ENCODE measurements at places on chromosomes 12 and 14.

DNA sequence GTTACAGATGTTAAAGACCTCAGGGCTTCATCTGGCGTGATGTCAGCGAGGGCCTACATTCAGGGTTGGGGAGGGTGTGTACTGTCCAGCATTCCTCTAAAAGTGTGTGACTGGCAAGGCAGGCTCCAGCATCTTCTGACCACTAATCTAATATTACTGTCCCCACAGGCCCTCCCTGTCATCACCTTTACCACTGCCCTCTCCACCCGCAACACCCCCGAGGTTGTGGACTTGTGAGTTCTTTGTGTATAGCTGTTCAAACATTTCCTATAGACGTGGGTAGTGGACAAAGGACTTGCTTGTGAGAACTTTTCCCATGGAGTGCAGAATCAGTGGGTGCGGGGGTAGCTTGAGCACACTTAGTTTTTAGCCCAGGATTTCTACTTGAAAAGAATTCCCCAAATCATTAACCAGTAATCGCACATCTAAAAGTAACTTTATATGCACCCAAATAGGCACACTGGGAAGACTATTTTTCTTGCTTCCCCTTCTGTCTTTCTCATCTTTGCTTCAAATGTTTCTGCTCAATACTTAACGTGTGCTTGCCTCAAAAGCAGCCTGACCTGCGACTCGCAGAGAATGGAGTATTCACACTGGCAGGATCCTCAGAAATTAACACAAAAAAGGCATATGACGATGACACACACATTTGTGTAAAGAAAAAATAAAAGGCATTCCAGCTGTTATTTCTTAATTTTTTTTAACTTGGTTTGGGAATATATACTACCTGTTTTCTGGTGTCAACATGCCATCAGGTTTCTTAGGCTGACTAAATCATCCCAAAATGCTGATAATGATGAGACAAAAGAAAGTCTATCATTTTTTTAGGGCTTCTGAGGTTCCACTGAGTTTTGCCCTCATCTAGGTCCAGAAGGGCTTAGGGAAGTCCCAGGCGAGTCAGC is 158.4 kb upstream of the HIF1A start:
- no peak for DNase-seq

DNA sequence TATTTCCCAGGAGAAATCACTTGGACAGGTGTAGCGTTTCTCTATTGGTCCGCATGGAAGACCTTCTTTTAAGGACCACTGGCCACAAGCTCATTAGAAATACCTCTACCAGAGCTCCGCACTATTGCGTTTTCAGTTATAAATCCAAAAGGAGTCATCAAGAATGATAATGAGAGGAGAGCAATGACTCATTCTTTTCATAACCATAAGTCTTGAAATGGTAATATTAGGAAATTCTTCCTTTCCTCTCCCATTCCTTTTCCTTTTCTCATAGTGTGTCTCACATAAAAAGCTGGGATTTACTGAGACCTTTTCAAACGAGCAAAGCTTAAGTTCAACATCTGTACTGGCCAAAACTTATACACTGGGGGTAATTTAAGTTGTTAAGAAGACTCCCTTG is 215.7 kb downstream of the CPNE8 start:
- no peak for DNase-seq

DNA sequence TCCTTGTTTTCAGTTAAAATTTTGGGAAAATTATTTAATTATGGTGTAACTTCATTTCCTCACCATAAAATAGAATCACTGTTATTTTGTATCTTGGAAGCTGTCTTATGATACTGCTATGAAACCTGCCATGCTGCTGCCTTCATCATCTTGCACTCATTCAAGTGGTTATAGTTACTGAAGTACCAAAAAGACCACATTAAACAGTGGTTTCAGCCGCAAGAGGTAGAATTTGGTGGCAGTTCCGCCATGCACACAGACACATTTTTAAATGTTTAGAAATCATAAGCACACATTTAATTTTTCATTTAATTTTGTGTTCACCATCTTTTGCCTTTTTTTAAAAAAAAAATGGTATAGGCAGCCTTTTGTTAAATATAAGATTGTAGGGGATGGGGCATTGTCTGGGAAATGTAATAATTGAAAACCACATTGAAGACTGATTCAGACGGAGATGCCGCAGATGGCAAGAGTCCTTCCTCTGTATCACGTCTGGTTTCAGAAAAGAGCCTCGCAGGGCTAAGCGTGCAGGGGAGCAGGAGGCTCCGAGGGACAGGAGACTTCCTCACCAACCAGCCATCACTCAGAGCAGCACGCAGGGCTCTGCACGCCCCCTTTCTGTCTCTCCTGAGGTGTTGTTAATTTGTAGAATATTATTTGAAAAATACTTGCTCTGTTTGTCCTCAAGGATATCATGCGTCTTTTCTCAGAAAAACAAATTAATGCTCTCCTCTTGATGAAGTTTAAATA is 115.2 kb upstream of the PELI2 start:
- DNase-seq = no peak

GRCh38 chr12:58745348-58746125 is 174.8 kb downstream of the LRIG3 start:
- DNase-seq = no peak

DNA sequence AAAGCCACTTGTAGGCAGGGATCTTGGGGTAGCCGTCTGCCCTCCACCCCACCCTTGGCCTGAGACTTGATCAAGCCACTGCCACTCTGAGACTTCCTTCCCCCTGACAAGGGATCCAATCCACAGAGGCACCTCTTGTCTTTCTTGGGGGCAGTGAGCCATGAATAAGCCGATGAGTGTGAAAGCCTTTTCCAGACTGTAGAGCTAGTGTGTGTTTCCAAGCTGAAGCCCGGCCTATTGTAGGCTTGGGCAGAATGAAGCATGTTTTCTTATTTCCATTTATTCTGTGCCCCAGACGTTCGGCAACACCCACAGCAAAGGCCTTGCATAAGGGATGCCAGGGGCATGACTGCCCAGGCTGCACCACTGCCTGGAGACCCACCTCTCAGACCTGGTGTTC is 991.6 kb downstream of the BCL11B start:
- no peak for DNase-seq

DNA sequence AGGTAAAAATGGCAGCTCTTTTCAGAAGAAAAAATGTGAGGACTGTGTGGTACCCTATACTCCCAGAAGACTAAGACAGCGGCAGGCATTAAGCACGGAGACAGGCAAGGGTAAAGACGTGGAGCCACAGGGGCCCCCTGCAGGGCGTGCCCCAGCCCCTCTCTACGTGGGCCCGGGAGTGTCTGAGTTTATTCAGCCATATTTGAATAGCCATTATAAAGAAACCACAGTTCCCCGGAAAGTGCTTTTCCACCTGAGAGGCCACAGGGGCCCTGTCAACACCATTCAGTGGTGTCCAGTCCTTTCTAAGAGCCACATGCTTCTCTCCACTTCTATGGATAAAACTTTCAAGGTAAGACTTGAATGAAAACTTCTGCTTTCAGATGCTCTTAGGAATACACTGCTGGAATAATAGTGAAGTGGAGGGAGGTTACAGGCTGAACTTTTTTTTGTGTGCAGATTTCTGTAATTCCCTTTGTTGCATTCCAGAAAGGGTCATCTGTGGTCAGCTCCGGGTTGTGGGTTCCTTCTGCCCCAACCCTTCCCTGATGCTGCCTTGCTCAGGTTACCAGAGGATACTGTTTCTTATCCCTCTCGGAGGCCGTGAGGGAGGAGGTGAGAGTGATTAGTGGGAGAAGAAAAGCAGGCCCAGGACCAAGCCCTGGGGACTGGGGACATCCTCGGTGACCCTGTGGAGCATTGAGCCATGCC is 58.4 kb downstream of the SLC25A47 start:
- no peak for DNase-seq

- no peak for DNase-seq
These were observed 50.7 kb downstream of the ZC3H14 start for GRCh38 chr14:88613552-88614010.

DNA sequence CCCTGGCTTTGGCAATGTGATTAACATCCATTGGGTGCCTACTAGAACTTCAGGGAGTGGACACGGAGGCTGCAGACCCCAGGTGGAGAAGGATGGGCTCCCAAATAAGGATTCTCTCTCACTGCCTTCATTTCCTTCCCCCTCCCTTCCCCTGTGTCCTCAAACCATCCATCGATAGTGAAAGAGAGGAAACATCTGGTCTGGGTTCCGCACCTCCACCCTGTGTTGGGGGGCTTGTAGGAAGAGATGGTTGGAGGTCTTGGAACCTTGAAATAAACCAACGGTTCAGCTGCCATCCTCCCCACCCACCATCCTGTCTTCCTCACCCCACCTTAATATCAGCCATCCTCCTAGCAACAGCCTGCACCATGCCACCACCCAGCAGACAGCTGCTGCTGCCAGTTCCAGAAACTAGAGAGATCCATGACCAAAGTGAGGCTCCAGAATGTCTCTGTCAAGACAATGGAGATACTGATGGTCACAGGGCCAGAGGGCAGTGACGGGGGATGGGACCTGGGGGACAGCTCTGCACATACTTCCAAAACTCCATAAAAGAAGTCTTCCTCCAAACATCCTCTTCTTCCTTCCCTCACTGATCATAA is 153.1 kb upstream of the CCND2 start:
- peak; percentile 64 for DNase-seq

DNA sequence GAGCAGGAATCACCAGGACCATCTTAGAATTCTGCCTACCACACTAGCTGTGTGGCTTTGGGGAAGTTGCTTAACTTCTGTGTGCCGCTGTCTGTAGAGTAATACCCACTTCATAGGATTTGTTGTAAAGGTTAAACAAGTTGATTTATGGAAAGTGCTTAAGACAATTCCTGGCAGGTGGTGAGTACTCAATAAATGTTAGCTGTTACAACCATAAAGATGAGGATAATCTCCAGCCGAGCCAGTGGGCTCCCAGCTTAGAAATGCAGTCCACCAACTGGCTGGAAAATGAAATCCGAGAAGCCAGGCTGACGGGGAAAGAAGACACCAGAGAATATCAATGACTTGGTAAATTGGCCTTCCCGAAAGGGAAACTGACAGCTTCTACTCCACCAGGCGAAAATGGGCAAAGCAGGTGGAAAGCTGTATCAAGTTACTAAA is 173.5 kb downstream of the CHST11 start:
- no peak for DNase-seq

GRCh38 chr14:89618330-89618708 is 201.3 kb upstream of the FOXN3 start:
- DNase-seq = no peak

GRCh38 chr14:99408286-99408970 is 72.2 kb downstream of the SETD3 start:
- DNase-seq = no peak

DNA sequence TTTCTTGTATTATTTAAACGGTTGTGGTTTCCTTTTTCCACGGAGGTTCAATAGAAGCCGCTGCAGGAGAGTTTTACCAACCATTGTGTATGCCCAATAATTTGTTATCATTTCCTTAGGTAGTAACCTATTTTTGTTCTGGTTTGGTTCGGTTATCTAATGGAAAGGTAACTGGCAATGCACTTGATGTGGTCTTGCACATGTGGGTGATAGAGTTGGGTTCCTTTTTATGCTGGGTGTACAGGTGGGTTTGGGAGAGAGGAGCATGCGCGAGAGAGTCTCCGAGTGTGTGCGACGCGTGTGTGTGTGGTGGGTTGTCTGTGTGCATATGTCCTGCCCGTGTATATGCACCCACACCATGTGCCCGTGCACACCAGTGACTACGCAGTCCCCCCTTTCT is 102.7 kb upstream of the FKBP4 start:
- no peak for DNase-seq

GRCh38 chr12:124946447-124946793 is 32.0 kb upstream of the UBC start:
- no peak for DNase-seq

GRCh38 chr14:37329189-37330001 is 131.7 kb downstream of the MIPOL1 start:
- no peak for DNase-seq

- peak; percentile 37 for DNase-seq
These were observed 82.1 kb downstream of the KIF26A start for GRCh38 chr14:104220215-104221070.
